Pancreas (tissue), 10 donors: ENCODE measurements at places on chromosomes 16 and 17. TPM values are rescaled to one million over a fixed set of nuclear protein-coding genes. Genes with fewer than 3 reads are reported as not detected.

GRCh38 chr16:20695024-20695423, 2.5 kb downstream of the ACSM1 start:
- no peak for DNase-seq

SLC16A11 gene
- total RNA-seq = 3.2 TPM

NDE1 gene
- total RNA-seq = 9.4 TPM

ST6GALNAC1 gene
- 0.35 TPM for total RNA-seq

GRCh38 chr17:82944990-82945389, 105.2 kb upstream of the ZNF750 start:
- no peak for DNase-seq

USP43 gene
- total RNA-seq = 3.2 TPM

DNA sequence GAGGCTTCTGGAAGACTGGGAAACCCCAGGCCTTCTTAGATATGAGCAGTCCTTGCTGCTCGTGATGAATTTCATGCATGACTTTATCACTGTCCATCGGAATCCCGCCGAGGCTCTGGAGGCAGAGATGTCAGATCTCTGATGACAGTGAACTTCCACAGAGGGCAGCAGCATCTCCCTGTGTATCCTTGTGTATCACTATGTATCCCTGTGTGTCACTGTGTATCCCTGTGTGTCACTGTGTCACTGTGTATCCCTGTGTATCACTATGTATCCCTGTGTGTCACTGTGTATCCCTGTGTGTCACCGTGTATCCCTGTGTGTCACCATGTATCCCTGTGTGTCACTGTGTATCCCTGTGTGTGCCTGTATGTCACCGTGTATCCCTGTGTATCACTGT, 160.2 kb upstream of the CHMP6 start:
- no peak for DNase-seq

DNA sequence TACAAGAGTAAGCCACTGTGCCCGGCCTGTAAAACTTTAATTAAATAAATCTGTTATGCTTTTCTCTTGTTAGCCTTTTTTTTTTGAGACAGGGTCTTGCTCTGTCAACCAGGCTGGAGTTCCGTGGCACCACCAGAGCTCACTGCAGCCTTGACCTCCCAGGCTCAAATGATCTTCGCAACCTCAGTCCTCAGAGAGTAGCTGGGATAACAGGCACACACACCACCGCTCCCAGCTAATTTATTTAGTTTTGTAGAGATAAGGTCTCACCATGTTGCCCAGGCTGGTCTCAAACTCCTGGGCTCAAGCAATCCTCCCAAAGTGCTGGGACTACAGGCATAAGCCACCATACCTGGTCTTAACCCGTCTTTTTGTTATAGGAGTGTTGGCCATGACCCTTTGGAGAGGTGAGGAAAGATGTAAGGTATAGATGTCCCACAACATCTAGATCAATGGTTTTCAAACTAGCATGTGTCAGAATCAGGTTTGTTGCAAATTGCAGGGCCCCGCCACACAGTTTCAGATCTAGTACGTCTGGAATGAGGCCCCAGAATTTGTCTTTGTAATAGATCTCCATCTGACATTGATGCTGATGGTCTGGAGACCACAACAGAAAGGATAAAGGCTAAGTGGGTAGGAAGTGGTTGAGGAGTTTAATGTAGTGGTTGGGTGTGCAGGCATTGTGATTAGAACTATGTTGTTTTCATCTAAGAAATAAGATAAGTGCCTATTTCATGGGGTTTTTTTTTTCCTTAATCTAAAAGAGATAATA, 4.3 kb upstream of the GGA2 start:
- no peak for DNase-seq

INCA1 gene
- total RNA-seq = 0.46 TPM

GRCh38 chr17:48392857-48393256, 37.2 kb downstream of the SKAP1 start:
- DNase-seq = no peak

GRCh38 chr17:44451016-44451627, 52.1 kb downstream of the GPATCH8 start:
- DNase-seq = no peak

DNA sequence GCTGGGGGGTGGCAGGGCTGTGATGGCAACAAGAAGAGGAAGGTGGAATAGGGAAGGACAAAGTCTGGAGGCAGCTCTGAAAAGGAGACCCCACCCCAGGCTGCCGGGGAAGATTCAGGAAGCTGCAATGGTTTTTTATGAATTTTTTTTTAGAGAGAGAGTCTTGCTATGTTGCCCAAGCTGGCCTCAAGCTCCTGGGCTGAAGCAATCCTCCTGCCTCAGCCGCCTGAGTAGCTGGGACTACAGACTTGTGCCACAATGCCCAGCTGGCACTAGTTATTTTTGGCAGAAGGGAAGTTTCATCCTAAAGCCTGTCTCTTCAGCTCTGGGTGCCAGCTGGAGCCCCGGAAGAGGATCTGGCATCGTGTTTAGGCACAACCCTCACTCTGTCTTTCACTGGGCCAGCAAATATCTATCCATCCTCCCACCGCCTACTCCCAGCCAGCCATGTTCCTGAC, 1.3 kb upstream of the CES3 start:
- no peak for DNase-seq

DNA sequence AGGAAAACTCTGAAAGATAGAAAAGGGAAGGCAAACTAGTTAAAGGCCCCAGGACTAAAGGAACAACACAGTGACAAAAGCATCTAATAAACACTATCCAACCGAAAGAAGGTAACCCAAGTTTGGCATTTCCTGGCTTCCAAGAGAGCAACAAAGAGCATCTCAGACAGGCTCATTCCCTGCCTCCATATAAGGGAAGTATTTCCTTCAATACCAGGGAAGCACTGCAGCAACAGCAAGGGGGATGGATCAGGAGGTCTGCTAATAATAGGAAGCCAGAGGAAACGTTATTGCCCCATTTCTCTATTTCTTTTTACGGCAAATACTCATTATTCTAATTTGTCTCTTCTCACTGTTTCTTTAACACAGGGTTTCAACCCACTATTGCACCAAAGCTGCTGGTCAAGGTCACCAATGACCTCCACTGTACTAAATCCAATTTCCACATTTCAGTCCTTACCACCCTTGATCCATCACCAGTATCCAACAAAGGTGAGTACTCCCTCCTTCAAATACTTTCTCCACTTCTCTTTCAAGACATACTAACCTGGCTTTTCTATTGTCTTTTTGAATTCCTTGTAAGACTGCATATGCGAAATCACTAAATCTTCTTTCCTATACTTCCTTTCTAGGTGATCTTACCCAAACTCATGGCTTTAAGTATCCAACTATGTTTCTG, 86.1 kb downstream of the KANSL1 start:
- DNase-seq = no peak

- peak; percentile 59 for DNase-seq
These were observed 470 bp downstream of the MLYCD start for GRCh38 chr16:83899272-83899897.

GAST gene
- total RNA-seq = not detected

- no peak for DNase-seq
These were observed 43.8 kb downstream of the ZNRF1 start for GRCh38 chr16:75042426-75043174.

DNA sequence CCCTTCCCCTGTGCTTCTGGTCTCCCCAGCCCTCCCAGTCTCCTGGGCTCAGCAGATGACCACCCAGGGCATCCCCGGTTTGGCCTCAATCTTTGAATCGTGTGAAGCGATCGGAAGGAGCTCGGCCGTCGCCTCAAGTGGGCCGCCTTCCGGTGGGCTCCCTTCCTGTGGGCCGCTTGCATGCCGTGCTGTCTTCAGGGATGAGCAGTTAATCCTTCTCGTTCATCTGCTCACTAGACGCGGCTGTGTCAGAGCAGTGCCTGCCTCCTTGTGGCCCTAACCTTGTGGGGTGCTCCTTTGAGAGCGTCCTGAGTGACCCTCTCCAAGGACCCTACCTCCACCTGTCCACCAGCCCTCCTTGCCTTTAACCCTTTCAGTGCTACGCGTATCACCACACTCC, 40.4 kb downstream of the BAIAP2 start:
- no peak for DNase-seq

IKZF3 gene
- total RNA-seq = 0.90 TPM

DNA sequence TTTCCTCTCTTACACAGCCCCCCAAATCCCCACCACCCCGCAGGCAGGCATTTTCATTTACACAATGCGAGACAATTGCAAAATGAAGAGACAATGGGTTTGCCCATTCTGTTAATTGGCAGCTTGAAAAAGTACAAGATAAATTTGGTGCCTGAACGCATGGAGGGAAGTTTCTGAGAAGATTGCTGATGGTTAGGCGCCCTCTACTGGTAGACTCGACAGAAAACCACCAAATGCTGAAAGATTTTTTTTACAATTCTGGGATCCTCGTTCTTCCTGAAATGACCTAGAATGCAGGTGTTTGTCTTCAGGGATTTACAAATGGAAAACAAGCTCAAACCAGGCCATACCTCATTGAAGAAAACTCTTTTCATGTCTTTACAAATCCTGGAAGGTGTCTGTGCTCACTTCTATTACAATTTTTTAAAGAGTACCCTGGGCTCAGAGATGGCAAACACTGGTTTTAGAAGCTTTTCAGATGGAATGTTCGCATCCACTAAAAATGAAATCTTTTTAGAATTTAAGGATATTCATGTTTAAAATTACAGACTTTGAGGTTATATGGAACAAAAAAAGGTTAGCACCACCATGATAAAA, 338.5 kb downstream of the PMP22 start:
- peak; percentile 42 for DNase-seq

DNA sequence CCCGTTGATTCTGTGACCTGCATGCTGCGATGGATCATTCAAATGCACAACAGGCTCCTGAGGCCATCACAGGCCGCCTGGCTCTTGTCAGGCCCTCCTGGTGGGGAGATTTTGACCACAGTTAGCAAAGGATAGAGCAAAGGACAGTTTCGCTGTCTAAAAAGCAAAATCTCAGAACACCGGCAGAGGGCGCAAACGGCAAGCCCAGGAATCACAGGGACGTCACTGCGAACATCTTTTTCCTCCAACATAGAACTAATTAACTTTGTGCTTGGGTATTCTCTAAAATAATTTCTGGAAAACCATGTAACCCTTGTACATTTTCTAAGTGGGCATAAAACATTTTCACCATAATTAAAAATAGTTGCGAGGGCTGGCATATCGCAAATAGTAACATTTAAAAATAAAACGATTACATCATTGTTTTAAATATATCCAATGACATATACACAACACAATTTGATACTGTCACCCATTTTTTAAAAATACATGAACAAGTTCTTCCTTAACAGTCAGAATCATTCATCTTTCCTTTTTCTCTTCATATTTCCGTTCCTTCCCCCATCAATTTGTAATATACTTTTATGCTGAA, 19.7 kb upstream of the SLC47A1 start:
- DNase-seq = peak; percentile 72

DNA sequence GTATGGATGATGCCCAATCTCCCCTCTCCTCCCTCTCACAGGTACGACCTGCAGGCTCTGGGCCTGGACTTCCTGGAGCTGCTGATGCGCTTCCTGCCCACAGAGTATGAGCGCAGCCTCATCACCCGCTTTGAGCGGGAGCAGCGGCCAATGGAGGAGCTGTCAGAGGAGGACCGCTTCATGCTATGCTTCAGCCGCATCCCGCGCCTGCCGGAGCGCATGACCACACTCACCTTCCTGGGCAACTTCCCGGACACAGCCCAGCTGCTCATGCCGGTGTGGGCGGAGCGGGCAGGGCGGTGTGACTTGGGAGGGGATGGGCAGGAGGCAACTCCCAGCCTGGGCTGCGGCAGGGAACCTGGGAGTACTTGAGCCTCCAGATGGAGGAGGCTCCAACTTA, 18.1 kb downstream of the SPATA32 start:
- DNase-seq = no peak

- DNase-seq = no peak
These were observed 107.6 kb upstream of the CHMP6 start for GRCh38 chr17:80883831-80884735.

- DNase-seq = no peak
These were observed 33.1 kb downstream of the ZNF469 start for GRCh38 chr16:88415713-88416323.

NOXO1 gene
- total RNA-seq = 0.69 TPM

DNA sequence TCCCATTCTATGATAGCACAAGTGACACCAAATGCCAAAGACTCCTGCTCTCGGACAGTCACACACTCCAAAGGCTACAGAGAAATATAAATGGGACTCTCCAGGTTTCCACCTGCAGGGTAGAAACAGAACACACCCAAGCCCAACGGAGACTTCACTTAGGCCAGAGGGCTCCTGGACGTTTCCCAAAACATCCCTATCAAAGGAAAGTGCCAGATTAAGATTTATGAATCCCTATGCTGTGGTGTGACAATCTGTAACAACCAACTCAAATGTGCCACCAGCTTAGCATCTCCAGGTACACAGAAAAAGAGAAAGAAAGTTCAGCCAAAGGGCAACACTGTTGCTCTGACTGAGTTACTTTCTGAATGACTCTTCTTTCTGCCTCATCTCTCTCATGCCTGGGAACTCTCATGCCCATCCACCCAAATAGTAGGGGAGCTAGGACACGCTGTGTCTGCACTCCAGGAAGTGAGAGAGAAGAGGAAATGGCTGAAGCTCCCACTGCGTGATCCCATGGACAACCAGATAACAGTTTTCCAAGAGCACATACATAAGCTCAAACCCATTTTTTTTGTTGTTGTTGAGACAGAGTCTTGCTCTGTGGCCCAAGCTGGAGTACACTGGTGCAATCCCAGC, 49.7 kb downstream of the SMG6 start:
- DNase-seq = no peak

GRCh38 chr17:7590743-7591142, 849 bp upstream of the SOX15 start:
- no peak for DNase-seq

MT1H gene
- 8.3 TPM for total RNA-seq

DNA sequence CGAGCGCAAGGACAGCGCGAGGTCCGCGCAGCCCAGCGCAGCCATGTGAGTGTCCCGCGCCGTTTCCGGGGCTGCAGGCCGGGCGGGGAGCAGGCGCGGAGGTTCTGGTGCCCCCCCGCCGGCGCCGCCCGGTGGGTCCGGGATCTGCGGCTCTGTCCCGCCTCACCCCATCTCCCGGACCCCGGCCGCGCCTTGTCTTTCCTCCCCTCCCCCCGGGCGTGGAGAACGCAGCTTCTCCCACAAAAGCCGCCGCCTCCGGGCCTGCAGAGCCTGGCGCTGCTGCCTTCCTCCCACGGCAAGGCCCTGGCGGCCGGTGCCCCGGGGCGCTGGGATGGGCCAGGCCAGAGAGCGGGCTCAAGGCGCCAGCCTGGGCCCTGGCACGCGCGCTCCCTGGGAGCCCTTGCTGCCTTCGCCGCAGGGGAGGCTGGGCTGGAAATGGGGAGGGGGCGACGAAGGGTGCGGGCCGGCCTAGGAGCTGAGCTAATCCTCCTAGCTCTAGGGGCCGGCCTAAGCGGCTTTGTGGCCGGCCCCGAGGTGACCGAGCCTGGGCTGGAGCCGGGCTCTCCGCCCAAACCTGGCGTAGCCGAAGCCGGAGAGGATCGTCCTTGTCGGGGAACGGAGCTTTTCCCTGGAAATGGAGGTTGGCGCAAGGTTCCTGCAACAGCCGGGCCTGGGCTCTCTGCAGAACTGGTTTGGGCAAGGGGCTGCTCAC, 397 bp downstream of the RIPOR1 start:
- peak; percentile 57 for DNase-seq
